ENCODE measurements at places on chromosomes 7 and 10. TPM values are rescaled to one million over a fixed set of nuclear protein-coding genes. Genes with fewer than 3 reads are reported as not detected.

The APBB1IP gene
- 50.4 TPM for total RNA-seq

The SPACDR gene
- total RNA-seq = 3.3 TPM

The RSBN1L gene
- 21.6 TPM for total RNA-seq

The CPA5 gene
- total RNA-seq = 3.3 TPM

The ADCY1 gene
- total RNA-seq = 6.3 TPM

The MYOZ1 gene
- total RNA-seq = not detected

DNA sequence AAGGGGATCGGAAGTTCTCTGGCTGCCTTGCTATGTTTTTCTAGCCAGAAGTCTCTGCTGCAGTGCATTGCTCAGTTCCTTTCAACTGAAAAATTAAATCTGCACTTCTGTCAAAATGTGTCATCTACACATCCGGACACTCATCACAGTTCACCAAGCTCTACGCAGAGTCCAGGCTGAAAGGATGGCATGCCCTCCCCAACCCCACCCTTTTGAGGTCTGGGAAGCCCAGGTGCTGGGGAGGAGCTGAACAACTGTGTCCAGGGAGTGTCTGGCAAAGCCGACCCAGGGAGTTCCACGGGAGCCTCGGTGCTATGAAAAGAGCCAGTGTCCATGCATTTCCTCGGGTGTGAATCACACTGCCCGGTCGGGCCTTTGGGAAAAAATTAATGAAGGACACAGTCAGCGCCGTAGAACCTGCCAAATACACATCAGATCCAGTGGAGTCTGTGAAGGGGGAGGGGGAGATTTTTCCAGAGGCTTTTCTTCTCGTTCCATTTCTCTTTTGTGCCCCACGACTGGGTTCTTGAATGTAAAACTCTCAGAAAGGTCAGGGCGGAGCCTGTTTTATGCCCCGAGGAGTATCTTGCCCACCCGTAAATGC, 757 bp upstream of the PALS2 start:
- H3K4me1 ChIP-seq = peaks cover 22% of the 10 kb centered on the region
- no peaks in the 10 kb centered on the region for H3K36me3 ChIP-seq
- peak overlapping the region; percentile 77 for H3K27ac ChIP-seq
- ATAC-seq = peak; percentile 57
- peaks cover 6% of the 10 kb centered on the region for H3K27me3 ChIP-seq
- peak overlapping the region; percentile 74 for H3K4me3 ChIP-seq

DNA sequence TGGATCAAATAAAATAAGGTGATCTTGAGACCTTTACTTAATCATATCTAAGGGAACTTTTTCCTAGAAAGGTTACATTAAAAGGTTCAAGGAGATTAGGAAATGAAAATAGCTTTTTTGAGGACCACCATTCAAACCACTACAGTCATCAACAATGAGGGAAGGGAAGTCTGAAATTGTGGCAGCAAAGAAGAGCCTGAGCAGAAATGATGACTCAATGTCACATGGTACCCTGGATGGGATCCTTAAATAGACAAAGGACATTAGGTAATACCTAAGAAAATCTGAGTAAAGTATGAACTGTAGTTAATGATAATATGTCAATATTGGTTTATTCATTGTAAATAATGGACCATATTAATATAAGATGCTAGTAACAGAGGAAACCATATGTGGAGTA, 236.0 kb downstream of the SEMA3D start:
- H3K36me3 ChIP-seq = no peaks in the 10 kb centered on the region
- no peak overlapping the region for H3K27ac ChIP-seq
- H3K4me3 ChIP-seq = no peak overlapping the region
- no peaks in the 10 kb centered on the region for H3K4me1 ChIP-seq
- no peaks in the 10 kb centered on the region for H3K27me3 ChIP-seq

GRCh38 chr10:102468683-102469082, 17.3 kb upstream of the C10orf95 start:
- peaks cover 3% of the 10 kb centered on the region for H3K4me1 ChIP-seq
- H3K27me3 ChIP-seq = no peaks in the 10 kb centered on the region
- no peak overlapping the region for H3K4me3 ChIP-seq
- H3K36me3 ChIP-seq = peaks cover 6% of the 10 kb centered on the region
- no peak for ATAC-seq
- H3K27ac ChIP-seq = peak overlapping the region; percentile 61

- H3K27ac ChIP-seq = no peak overlapping the region
- H3K4me3 ChIP-seq = no peak overlapping the region
- no peaks in the 10 kb centered on the region for H3K36me3 ChIP-seq
- ATAC-seq = no peak
- no peaks in the 10 kb centered on the region for H3K27me3 ChIP-seq
Measured at GRCh38 chr7:33796538-33796937, 108.8 kb upstream of the BMPER start.

- peaks cover 40% of the 10 kb centered on the region for H3K4me1 ChIP-seq
- no peak overlapping the region for H3K27ac ChIP-seq
- peaks cover 64% of the 10 kb centered on the region for H3K36me3 ChIP-seq
- H3K27me3 ChIP-seq = no peaks in the 10 kb centered on the region
Measured at GRCh38 chr10:49534670-49535381, 4.1 kb downstream of the ERCC6 start.

GRCh38 chr7:44673771-44674170, 67.3 kb downstream of the OGDH start:
- H3K4me3 ChIP-seq = no peak overlapping the region
- no peaks in the 10 kb centered on the region for H3K4me1 ChIP-seq
- ATAC-seq = no peak
- no peaks in the 10 kb centered on the region for H3K27me3 ChIP-seq
- peaks cover 76% of the 10 kb centered on the region for H3K36me3 ChIP-seq
